Natural killer cell treated with Interleukin-12 subunit alpha and Interleukin-12 subunit beta and Interleukin-15 and Interleukin-18, amount 100 ng/mL, for 72 hours (primary cell): ENCODE measurements at places on chromosomes 13 and 19. TPM values are rescaled to one million over a fixed set of nuclear protein-coding genes. Genes with fewer than 3 reads are reported as not detected.

MBD3L2 gene
- not detected for total RNA-seq

ADGRE2 gene
- 4.4 TPM for total RNA-seq

CTXN1 gene
- total RNA-seq, result not detected

EBI3 gene
- total RNA-seq, result 131 TPM

EFNB2 gene
- total RNA-seq, result 0.28 TPM

STOML3 gene
- total RNA-seq, result not detected

ZNF534 gene
- total RNA-seq, result not detected

LGI4 gene
- total RNA-seq, result not detected

PIBF1 gene
- 46.3 TPM for total RNA-seq

HTR2A gene
- not detected for total RNA-seq

NKPD1 gene
- total RNA-seq, result 0.22 TPM

ATF5 gene
- total RNA-seq, result 12.1 TPM

PDX1 gene
- total RNA-seq, result not detected

CPT1C gene
- 0.52 TPM for total RNA-seq

C19orf67 gene
- total RNA-seq, result not detected

B3GNT8 gene
- 0.78 TPM for total RNA-seq

ACP7 gene
- not detected for total RNA-seq

DPY19L3 gene
- 40.7 TPM for total RNA-seq

LILRB5 gene
- not detected for total RNA-seq

ILF3 gene
- 298 TPM for total RNA-seq

SOX1 gene
- total RNA-seq, result not detected

CEACAM19 gene
- total RNA-seq, result 1.9 TPM

NLRP4 gene
- not detected for total RNA-seq

ZNF583 gene
- 3.2 TPM for total RNA-seq

SIGLECL1 gene
- total RNA-seq, result not detected

ZNF766 gene
- total RNA-seq, result 18.1 TPM

GFY gene
- not detected for total RNA-seq

APLP1 gene
- total RNA-seq, result 1.9 TPM

NCCRP1 gene
- total RNA-seq, result not detected

MIPEP gene
- total RNA-seq, result 12.1 TPM

LIPE gene
- total RNA-seq, result 31.5 TPM

FGF9 gene
- total RNA-seq, result 0.29 TPM

SPACA4 gene
- total RNA-seq, result not detected

ADGRE1 gene
- total RNA-seq, result 2.0 TPM

LPAR2 gene
- total RNA-seq, result 33.7 TPM

NLRP7 gene
- total RNA-seq, result 1.2 TPM

GRK1 gene
- 0.14 TPM for total RNA-seq

COMP gene
- not detected for total RNA-seq

CABP5 gene
- total RNA-seq, result not detected

PSG6 gene
- total RNA-seq, result not detected

RNU6-9 gene
- total RNA-seq, result not detected

GPALPP1 gene
- 32.6 TPM for total RNA-seq

LILRB1 gene
- total RNA-seq, result 22.7 TPM

PTGIR gene
- 0.31 TPM for total RNA-seq

KCNRG gene
- not detected for total RNA-seq

WASF3 gene
- not detected for total RNA-seq

BST2 gene
- 282 TPM for total RNA-seq

GMIP gene
- 87.2 TPM for total RNA-seq

VAV1 gene
- 167 TPM for total RNA-seq

HIF3A gene
- total RNA-seq, result not detected

CRTC1 gene
- total RNA-seq, result 9.3 TPM
